ENCODE measurements at places on chromosomes 7 and 10.
A peak's percentile ranks its signal among the peaks of the same experiment; 100 is the strongest.

DNA sequence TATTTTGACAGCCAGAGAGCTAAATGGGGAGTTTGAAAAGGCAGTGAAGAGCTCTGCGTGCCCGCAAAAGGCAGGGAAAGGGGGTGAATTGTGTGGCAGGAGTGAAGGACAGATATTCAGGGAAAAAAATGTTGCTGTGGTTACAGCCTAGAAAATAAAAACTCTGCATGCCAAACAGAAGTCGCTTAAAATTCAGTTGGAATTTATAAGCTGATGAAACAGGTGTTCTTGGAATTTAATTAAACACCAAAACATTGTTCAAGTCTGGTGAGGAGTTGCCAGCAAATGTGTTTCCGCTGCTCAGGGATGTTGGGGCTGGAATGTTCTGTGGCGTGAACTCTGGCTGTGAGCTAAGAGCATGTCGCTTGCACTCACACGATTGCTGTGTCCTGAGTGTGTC is 169.3 kb downstream of the ADRA2A start:
- DNase-seq: no peak

DNA sequence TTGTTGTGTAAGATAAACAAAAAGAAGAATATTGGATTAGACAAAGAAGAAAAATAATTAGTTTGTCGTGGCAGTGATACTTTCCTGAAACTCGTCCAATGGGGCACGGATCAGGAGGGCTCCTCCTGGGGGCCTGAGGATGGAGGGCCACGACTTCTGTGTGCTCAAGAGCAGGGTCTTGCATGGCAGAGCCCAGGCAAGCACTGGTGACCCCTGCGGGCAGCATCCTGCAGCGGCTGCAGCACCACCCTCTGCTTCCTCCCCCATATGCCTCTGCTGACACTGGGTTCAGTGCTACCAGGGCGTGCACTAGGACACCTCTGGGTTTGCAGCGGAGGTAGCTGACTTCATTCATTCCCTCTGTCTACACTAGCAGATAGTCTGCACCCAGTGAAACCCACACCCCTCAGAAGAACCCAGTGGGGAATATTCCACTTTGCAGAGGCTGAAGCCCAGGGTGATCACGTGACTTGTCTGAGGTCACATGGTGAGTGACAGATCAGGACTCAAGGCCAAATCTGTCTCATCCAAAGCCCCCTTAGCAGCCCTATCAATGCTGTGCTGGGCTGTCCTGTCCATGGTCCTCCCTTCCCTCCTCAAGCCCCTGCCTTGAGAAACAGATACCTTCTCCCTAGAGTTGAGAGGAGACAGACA is 375.5 kb downstream of the TCERG1L start:
- no peak for DNase-seq

DNA sequence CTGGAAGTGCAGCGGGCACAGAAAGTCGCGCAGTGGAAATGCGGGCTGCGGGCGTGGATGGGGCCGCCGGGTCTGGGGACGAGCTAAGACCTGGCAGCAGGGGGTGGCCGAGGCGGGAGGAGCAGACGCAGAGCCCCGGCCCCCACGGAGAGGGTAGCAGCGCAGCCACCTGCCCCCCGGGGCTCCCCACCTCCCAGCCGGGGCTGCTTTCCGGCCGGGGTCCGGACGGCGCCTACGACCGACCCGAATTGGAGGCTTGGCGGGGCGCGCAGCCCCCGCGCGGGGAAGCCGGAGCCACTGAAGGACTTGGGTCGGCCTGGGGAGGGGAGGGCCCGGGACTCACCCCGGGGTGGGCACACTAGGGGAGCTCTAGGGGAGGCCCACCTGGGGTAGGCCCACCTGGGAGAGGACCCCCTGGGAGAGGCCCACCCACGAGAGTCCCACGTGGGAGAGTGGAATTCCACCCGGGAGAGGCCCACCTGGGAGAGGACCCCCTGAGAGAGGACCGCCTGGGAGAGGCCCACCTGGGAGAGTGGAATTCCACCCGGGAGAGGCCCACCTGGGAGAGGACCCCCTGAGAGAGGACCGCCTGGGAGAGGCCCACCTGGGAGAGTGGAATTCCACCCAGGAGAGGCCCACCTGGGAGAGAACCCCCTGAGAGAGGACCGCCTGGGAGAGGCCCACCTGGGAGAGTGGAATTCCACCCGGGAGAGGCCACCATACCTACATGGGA is 854 bp upstream of the CFAP46 start:
- DNase-seq: no peak

GRCh38 chr10:45502458-45502857 is 128.4 kb downstream of the ALOX5 start:
- no peak for DNase-seq

GRCh38 chr7:122485856-122486255 is 181.3 kb upstream of the FEZF1 start:
- no peak for DNase-seq

GRCh38 chr10:69716711-69717560 is 84.8 kb upstream of the COL13A1 start:
- peak; percentile 26 for DNase-seq
